Activated T-cell treated with anti-CD3 and anti-CD28 coated beads, Interleukin-2, amount 50 U/mL, for 1 hour (primary cell): ENCODE measurements at places on chromosomes 2 and 18.

GRCh38 chr2:66582104-66582986, 147.4 kb downstream of the MEIS1 start:
- DNase-seq, result no peak

- DNase-seq, result no peak
Measured at GRCh38 chr2:150267651-150268415, 219.6 kb downstream of the RND3 start.

GRCh38 chr2:156892467-156893281, 364.8 kb upstream of the GALNT5 start:
- DNase-seq, result no peak

DNA sequence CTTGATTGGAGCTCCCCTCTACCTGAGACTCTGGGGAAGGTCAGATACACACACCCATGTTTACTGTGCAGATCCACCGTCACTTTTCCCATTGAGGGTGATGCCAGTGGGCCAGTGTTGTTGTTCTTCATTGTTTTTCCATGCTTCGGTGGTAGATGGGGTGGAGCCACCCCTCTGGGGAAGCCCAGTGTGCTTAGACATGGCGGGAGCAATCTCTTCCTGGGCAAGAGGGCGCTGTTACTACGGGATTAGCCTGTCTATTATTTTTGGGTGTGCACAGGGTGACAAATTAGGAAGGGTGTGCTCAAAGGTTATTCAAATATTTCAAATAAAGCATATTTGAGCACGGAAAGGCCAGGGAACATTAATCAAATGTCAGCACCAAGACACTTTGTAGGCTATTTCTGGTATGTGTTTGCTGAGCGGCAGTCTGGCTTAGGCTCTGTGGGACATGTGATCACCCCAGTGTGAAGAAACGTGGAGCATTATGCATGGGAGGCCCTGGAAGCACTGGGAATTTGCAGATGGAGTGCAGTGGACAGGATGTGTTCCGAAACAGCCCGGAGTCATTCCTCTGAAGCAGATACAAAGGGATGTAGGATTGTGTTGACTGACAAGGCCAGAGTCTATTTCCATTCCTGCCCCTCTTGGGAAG, 34.8 kb upstream of the SMIM21 start:
- no peak for DNase-seq

- DNase-seq, result peak; percentile 44
Measured at GRCh38 chr2:238438856-238439849, 12.4 kb downstream of the ASB1 start.

GRCh38 chr2:159798376-159798725, 343 bp upstream of the CD302 start:
- no peak for DNase-seq

GRCh38 chr18:13804305-13804704, 19.6 kb upstream of the MC5R start:
- no peak for DNase-seq

- DNase-seq, result no peak
Measured at GRCh38 chr2:224892574-224893204, 149.6 kb downstream of the DOCK10 start.

- DNase-seq, result no peak
Measured at GRCh38 chr18:8808001-8808400, 102.6 kb downstream of the MTCL1 start.

GRCh38 chr2:74828543-74828942, 5.4 kb upstream of the HK2 start:
- DNase-seq, result no peak

- DNase-seq, result no peak
Measured at GRCh38 chr2:188875104-188875503, 99.1 kb upstream of the COL3A1 start.

- no peak for DNase-seq
Measured at GRCh38 chr2:128519517-128520215, 201.0 kb upstream of the HS6ST1 start.

- no peak for DNase-seq
Measured at GRCh38 chr2:156464106-156464505, 27.9 kb downstream of the GPD2 start.

DNA sequence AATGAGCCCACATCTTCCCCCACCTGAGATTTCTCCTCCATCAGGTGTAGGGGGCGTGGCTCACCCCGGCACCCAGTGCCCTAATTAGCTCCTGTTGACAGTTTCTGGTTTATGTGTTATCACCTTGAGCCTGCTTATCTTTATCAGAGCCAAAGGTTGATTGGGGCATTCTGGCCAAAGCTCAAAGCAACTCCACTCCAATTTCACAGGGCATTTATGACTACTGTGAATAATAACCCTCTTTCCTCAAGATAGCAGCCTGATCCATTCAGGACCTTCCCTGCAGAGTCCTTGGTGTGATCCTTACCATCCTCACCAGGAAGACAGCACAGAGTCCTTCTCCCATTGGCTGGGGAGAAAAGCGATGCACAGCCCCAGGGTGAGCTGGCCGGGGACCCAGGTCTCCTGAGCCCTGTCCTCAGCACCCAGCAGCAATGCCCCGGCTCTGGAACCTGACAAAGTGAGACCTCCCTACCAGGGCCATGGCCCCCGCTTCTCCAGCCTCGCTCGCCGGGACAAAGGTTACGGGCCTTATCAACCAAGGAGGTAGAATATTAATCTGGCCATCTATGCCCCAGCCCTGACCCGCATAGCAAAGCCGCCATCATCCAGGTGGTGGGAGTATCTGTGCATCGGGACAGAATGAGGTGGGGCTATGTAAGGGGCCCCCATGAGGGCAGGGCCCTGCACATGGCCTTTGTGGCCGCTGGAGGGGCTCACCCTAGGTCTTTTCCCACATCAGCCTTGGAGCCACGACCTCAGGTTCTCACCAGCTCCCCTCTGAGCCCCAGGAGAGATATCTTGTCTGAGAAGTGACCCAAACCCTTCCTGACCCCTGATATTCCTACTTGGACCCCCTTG, 64.5 kb downstream of the ZFP36L2 start:
- DNase-seq, result no peak

GRCh38 chr2:59413751-59414570, 1139.5 kb downstream of the BCL11A start:
- no peak for DNase-seq

DNA sequence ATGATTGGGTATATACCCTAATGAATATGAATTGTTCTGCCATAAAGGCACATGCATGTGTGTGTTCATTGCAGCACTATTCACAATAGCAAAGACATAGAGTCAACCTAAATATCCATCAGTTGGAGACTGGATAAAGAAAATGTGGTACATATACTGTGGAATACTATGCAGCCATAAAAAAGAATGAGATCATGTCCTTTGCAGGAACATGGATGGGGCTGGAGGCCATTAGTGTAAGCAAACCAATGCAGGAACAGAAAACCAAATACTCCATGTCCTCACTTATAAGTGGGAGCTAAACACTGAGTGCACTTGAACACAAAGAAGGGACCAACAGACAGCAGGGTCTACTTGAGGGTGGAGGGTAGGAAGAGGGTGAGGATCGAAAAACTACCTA, 43.2 kb downstream of the TTC39C start:
- DNase-seq, result no peak

DNA sequence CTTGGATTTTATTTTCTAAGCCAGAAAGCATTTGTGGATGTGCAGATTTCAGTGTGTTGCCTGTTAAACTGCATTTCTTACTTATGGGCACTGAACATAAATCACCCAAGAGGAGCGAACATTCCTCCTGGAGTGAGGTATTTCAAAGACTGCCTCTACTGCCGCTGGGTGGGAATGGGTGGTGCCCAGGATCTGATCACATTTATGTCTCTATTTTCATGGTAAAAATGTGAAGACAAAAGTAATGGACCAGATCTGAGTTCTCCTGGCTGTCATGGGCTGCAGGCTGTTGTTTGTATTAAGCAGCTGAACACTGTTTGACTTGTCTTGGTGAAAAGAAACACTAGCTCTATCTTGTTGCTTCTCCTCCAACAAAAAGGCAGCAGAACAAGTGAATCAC, 251.7 kb downstream of the NCKAP5 start:
- DNase-seq, result no peak

GRCh38 chr2:186484062-186484735, 1.9 kb upstream of the ZC3H15 start:
- no peak for DNase-seq

DNA sequence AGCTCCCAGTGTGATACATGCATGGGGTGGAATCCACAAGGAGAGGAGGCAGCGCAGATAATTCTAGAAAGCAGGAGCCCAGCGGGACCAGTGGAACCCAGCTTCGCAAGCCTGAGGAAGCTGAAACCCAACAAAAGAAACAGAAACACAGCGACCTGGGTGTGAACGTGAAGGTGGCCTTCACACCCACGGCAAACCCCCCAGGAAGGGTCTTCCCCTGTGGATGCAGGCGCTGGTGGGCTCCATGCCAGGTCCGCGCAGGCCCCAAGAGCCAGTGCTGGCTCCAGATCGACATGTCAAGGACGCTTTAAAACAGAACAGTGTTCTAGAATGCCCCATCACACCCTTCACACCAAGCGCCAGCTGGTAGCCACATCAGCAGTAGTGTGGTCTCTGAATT, 22.1 kb downstream of the KIF1A start:
- DNase-seq, result peak; percentile 8

DNA sequence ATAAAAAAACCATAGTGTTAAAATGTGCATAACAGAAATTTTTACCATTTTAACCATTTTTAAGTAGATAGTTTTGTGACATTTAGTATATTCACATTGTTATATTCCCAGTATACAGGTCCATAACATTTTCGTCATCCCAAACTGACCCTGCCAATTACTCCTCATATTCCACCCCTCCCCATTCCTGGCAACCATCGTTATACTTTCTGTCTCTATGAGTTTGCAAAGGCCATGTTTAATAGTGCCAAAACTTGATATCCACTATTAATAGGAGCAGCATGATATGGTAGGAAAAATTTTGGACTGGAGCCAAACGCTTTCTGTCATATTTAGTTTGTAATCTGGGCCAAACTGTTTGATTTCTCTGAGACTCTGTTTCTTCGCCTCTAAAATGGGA, 30.9 kb downstream of the PLCL1 start:
- no peak for DNase-seq

DNA sequence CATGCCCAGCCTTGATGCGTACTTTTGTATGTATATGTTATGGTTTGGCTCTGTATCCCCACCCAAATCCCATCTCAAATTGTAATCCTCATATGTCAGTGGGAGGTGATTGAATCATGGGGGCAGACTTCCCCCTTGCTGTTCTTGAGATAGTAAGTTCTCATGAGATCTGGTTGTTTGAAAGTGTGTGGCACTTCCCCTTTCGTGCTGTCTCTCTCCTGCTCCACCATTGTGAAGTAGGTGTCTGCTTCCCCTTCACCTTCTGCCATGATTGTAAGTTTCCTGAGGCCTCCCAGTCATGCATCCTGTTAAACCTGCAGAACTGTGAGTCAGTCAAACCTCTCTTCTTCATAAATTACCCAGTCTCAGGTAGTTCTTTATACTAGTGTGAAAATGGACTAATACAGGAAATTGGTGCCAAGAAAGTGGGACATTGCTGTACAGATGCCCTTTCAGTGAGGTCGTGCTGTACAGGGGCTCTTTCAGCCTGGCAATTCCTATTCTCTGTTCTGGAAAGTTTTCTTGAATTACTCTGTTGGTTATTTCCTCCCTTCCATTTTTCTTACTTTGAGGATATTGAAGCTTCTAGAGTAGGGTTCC, 38.2 kb downstream of the KCMF1 start:
- no peak for DNase-seq

DNA sequence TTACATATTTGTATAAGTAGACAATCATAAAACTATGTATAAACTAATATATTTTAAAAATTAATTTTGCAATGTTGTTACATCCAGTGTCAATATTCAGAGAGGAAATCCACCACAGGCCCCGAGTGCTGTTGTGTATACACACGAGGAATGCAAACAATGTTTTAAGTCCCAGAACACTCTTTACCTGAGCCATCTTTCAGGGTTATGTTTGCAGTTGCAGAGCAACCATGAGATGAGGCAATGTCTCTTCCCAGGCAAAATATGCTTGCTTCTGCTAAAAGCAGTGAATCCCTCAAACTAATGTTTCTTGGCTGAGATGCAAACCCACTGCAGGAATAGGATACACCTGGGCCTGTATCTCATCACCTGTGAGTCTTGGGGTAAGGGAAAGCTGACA, 91.3 kb downstream of the ASXL2 start:
- DNase-seq, result no peak

DNA sequence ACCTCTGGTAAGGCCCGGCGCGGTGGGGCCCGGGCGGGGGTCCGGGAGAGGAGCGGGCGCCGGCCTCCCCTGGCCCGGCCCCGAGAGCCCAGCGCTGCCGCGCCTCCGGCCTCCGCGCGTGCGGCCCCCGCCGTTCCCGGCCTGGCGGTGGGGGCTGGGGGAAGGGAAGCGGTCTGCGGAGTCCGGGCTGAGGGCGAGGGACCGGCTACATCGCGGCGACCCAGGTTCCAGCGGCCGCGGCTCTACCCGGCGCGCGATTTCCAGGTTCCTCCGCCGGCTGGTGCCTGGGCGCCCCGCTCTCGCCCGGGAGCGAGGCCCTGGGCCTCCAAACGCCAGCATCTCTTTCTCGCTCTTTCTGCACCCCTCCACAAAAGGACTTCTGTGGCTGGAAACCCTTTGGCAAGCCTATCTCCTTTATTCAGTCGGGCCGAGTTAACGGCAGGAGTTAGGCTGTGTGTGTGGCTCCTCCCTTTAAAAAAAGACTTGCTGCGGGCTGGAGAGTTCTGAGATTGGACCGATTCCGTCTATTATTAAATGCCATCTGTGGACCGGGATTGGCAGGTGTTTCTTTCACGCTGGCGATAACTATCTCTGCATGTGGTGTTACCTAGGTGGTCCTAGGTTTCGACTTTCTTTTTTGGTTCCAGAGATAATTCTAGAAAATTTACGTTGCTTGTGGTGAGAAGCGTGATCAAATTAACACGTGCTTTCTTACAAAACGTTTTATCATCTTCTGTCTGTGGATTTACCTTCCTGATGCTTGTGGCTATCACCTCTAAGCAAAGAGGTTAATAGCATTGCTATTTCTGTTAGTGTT, 592 bp downstream of the ME2 start:
- no peak for DNase-seq

DNA sequence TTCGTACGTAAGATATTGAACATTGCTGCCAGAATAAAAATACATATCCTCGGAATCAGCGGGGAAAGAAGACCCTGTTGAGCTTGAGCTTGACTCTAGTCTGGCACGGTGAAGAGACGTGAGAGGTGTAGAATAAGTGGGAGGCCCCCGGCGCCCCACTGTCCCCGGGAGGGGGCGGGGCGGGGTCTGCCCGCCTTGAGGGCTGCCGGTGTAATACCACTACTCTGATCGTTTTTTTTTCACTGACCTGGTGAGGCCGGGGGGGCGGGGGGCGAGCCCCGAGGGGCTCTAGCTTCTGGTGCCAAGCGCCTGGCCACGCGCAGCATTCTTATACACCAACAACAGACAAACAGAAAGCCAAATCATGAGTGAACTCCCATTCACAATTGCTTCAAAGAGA, 324.0 kb upstream of the REG3G start:
- DNase-seq, result no peak

- peak; percentile 58 for DNase-seq
Measured at GRCh38 chr2:96553176-96553956, 16.8 kb downstream of the ARID5A start.

- no peak for DNase-seq
Measured at GRCh38 chr2:191304939-191305875, 60.0 kb downstream of the MYO1B start.
